CD4-positive, alpha-beta T cell treated with Interleukin-17A for 1 hour (primary cell): ENCODE measurements at places on chromosomes 1 and 21.

DNA sequence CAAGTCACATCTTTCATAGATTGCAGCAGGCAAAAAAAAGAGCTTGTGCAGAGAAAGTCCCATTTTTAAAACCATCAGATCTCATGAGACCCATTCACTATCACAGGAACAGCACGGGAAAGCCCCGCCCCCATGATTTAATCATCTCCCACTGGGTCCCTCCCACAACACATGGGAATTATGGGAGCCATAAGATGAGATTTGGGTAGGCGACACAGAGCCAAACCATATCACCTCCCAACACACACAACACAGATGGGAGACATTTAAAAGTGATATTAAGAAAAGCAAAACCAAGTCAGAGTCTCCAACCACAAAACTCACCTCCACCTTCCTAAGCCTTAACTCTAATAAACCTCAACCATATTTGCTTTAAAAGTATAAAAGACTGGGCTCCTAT, 61.5 kb upstream of the TIAM1 start:
- DNase-seq, result no peak

DNA sequence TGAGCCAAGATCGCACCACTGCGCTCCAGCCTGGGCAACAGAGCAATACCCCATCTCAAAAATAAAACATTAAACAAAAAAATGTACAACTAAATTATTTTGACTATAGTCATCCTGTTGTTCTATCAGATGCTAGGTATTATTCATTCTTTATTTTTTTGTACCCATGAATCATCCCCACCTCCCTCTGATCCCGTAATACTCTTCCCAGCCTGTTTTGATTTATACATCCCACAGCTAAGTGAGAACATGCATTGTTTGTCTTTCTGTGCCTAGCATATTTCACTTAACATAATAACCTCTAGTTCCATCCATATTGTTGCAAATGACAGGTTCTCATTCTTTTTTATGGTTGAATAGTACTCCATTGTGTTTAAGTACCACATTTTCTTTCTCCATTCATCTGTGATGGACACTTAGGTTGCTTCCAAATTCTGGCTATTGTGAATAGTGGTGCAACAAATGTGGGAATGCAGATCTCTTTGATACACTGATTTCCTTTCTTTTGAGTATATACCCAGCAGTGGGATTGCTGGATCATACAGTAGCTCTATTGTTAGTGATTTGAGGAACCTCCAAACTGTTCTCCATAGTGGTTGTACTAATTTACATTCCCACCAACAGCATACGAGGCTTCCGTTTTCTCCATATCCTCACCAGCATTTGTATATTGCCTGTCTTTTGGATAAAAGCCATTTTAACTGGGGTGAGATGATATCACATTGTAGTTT, 84.4 kb downstream of the MACF1 start:
- DNase-seq, result no peak

GRCh38 chr1:2276803-2277580, 48.9 kb downstream of the SKI start:
- no peak for DNase-seq

GRCh38 chr1:2043886-2044285, 6.3 kb upstream of the PRKCZ start:
- no peak for DNase-seq

GRCh38 chr1:204477036-204477740, 17.4 kb downstream of the PIK3C2B start:
- DNase-seq, result no peak

DNA sequence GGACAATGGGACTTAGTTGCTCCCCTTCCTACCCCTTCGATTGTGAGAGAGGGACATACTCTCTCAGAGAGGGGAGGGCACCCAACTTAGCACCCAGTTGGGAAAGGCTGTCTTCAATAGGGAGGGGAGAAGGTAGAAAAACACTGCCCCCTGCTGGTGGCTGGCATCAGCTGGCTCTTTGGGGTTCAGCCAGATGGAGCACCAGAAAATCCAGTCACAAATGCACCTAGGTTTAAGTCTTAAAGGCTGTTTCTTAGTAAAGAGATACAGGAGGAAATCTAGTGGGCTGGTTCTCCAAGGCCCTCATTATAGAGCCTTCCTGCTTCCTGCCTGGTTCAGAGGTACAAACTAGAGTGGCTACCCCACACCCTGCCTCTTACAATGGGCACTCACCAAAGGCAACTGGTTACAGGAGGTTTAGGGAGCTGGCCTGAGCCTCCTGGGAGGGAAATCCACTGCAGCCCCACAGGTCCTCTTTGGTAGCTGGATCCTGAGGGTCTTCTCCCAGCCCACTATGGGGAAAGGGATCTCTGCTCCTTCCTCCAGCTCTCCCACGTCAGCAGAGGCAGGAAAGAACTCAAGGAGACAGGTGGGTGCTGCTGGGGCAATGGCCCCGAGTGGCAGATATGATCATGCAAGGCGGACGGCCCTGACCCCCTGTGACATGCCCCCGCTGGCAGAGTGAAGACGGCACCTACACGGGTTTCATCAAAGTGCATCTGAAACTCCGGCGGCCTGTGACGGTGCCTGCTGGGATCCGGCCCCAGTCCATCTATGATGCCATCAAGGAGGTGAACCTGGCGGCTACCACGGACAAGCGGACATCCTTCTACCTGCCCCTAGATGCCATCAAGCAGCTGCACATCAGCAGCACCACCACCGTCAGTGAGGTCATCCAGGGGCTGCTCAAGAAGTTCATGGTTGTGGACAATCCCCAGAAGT, 28.3 kb downstream of the EIF2D start:
- DNase-seq, result peak; percentile 88

GRCh38 chr1:97210307-97210706, 488.7 kb downstream of the PTBP2 start:
- no peak for DNase-seq

- no peak for DNase-seq
These were observed 48.5 kb downstream of the SCCPDH start for GRCh38 chr1:246772686-246773085.

DNA sequence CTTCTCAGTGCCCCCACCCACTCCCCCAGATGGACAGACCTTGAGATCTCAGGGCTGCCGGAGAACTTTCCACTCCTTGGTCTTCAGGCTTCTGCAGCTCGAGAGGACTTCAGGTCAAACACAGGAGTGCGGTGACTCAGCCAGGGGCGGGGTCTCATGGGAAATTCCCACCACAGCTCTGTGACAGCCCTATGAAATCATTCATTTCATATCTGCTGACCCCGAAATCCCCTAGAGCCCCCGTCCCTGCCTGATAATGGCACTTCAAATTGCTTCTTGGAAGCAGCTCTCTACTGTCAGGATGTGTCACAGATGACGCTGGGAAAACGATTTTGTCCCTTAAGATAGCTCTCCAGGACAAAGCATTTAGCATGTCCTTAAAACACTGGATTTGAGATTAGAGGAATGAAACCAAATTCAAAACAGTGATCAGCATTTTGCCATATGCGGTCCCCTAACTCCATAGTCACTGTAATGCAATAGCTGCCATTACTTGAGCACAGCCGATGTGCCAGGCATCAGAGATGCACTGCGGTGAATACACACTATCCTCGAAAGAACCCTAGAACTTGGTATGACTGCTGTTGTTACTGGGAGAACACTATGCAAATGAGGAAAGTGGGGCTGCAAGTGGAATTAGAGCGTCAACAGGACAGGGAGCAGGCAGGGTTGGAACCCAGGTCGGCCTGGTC, at the start of gene TNFRSF9:
TNFRSF9 (minus strand) TSS at position 95 of the 692 bp plus-strand sequence. CDS start 845 bp downstream, outside the sequence.
- peak; percentile 75 for DNase-seq

DNA sequence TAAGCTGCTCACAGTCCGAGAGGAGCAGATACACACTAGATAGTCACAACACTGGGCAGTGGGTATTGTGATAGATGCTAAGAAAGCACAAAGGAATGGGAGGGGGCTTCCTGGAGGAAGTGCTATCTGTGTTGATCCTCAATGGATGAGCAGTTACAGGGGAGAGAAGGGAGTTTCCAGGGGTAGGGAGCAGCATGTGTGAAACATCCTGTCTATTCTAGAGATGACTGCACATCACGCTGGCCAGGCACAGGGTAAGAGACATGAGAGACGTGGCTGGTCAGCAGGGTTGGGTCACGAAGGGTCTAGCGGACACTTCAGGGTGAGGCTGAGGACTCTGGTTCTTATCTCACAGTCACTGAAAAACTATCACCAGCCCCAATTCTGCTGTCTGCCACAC, 235.2 kb downstream of the TRABD2B start:
- no peak for DNase-seq

- DNase-seq, result no peak
These were observed 74.7 kb upstream of the AKT3 start for GRCh38 chr1:243924588-243925349.

- DNase-seq, result no peak
These were observed 310.6 kb downstream of the DISC1 start for GRCh38 chr1:231936983-231937775.

GRCh38 chr21:34914239-34914638, 134.9 kb downstream of the RUNX1 start:
- no peak for DNase-seq

DNA sequence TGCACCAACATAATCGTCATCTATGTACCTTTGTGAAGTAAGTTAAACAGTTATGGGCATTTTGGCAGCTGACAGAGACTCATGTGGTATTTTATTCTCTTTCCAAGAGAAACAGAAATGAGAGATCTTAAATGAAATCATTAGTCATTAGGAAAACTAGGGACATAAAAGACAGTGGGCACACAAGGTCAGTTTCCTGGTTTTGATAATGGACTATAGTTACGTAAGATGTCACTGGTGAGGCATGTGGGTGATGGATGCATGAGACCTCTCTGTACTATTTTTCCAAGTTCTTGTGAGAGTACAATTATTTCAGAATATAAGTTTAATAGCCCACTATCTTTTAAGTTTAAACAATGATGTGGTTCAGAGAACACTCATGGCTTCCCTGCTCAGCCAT, 216.9 kb downstream of the APP start:
- no peak for DNase-seq

GRCh38 chr21:21971384-21971783, 973.2 kb downstream of the NCAM2 start:
- no peak for DNase-seq

- no peak for DNase-seq
These were observed 1.7 kb downstream of the RAB7B start for GRCh38 chr1:206001476-206001888.

DNA sequence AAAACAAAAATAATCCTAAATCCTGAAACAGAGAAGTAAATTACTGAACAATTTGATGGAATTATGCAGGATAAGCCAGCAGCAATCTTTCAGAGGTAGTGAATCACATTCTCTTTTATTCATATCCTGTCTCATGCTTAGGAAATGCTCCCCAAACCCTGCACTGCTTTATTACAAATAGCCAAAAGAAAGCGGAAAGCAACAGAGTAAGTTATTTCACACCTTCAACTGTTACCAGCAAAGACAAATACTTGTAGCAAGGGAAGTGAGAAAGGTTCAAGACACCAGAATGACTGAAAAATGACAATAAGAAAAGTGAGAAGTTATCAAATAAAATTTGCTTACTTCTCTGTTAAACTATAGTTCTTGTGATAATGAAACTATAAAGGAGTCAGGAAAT, 6.2 kb downstream of the ZRANB2 start:
- no peak for DNase-seq

DNA sequence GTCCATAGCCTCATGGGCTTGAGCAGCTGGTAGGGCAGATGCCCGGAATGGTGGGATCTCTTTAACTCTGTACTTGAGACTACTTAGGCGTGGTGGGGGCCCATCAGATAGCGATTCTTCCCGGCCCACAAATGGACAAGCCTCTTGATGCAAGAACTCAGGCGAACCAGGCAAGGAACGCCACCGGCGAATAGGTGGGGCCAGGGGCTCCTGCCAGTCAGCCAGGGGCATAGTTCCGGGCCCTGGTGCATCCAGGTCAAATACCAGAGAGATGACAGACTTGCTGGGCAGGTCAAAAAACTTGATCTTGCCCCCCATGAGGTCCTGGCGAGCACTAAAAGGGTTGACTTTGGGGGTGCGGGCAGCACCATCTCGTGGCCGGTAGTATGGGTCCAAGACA, 4.8 kb upstream of the MUTYH start:
- no peak for DNase-seq
